ENCODE measurements at places on chromosomes 16 and 17.

- no peak for DNase-seq
These were observed 70.9 kb upstream of the SALL1 start for GRCh38 chr16:51222016-51222415.

DNA sequence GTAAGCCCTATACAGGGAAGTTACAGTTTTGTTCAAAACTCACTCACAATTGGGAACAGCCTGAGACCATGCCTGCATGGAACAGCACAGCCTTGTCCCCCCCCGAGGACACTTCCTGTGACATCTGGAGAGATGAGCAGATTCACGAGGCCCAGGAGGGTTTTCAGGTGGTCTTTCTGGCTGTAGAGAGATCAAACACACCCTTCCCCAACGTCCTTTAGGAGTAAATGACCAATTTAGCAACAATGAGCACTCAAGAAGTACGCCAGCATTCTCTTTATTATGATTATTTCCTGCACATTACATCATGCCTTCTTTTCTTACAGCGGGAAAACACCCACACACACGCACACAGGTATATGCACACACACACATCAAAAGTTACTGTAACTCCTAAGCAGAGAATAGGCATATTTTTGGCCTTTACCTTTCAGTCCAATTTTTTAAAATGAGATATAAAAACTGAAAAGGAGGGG lies 39.0 kb downstream of the ADCY9 start:
- peak; percentile 32 for DNase-seq

DNA sequence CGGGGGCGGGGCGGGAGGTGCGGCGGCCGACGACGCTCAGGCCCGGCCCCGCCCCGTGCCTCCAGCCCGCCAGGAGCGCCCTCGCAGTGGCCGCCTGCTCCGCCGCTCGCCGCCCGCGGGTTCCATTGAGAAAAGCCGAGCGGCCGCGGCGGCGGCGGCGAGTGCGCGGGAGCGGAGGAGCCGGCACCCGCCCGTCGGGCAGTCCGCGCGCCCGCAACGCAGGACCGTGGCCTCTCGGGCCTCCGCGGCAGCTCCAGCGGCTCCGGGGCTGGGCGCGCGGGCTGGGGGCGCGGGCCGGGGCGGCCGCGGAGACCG lies at the start of gene ZFPM1:
Gene ZFPM1 (plus strand): TSS at position 64 of the 315 bp plus-strand sequence. CDS start 359 bp downstream, outside the sequence.
- no peak for DNase-seq

DNA sequence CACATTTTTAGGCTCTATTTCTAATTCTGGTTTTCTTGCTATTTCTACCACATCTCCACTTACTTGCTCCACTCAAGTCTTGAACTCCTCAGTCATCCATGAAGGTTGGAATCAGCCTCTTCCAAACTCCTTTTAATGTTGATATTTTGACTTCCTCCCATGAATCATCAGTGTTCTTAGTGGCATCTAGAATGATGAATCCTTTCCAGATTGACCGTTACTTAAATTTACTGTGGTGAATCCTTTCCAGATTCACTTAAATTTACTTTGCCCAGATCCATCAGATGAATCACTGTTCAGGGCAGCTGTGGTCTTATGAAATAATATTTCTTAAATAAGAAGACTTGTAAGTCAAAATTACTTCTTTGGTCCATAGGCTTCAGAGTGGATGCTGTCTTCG lies 32.4 kb downstream of the CLTC start:
- peak; percentile 49 for DNase-seq

DNA sequence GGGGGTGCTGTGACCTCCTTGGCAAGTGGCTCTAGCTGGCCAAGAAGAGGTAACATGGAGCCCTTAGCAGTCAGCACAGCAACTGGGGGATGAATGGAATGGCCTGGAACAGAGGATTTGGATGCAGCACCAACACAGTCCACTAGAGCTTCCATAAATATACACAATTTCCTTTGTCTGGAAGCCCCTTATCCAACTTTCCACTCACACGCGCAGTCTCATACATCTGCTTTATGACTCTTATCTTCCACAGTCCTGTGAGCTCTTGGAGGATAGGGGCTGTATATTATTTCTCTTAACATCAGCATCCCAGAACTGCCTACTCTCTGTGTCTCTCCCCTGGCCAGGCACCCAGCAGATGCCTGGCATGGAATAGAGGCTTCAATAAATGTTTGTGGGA lies 235.6 kb upstream of the MAF start:
- DNase-seq = no peak

GRCh38 chr17:64492481-64493109 lies 4.3 kb downstream of the POLG2 start:
- no peak for DNase-seq

DNA sequence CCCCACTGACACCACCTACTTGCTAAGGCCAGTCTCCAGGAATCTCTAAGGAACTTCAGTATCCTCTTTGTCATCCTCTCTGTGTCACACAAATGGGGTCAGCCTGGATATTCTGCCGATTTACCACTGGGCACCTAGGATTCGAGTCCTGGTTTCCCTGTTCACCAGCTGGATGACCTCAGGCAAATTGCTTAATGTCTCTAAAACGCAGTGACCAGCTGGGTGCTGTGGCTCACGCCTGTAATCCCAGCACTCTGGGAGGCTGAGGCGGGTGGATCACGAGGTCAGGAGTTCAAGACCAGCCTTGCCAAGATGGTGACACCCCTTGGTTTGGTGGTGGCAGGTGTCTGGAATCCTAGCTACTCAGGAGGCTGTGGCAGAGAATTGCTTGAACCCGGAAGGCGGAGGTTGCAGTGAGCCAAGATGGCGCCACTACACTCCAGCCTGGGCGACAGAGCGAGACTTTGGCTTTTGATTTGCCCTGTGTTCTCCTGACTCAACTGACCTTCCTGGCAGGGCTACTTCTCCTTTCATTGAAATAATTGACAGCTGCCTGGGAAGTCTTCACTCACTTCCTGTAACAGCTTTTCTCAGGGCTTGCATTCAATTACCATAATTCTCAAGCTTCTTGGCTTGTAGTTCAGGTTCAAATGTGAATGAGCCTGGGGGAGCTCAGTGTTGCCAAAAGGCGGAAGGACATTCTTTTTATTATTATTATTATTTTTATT lies 15.4 kb downstream of the SYCE1L start:
- no peak for DNase-seq

DNA sequence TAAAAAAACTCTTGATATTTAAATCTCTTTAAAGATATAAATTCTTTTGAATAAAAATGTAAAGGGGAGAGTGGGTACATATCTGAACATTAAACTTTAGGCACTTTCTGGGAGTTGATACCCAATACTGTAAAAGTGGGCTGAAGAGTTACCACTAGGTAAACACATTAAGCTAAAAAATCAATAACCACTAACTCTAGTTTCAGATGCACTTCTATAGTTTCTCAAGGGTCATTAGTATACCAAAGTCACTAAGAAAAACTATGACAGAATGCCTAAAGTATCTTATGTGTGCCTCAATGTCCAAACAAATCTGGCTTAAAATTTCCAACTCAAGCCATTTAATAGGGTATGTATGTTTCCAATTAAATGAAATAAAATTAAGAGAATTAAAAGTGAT lies 13.1 kb upstream of the CFDP1 start:
- DNase-seq = no peak

DNA sequence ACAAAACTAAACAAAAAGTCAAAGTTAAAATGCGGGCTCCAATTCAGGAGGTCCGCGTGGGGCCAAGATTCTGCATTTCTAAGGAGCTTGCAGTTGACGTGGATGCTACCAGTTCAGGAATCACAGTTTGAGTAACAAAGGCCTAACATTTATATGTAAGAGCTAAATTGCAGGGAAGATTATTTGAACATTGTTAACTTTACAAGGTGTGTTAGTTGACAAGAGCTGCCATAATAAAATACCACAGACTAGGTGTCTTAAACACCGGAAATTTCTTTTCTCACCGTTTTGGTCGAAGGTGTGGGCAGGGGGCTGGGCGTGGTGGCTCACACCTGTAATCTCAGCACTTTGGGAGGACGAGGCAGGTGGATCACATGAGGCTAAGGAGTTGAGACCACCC lies 24.8 kb upstream of the CMIP start:
- DNase-seq = no peak

GRCh38 chr17:55168958-55169687 lies 95.6 kb upstream of the HLF start:
- no peak for DNase-seq

DNA sequence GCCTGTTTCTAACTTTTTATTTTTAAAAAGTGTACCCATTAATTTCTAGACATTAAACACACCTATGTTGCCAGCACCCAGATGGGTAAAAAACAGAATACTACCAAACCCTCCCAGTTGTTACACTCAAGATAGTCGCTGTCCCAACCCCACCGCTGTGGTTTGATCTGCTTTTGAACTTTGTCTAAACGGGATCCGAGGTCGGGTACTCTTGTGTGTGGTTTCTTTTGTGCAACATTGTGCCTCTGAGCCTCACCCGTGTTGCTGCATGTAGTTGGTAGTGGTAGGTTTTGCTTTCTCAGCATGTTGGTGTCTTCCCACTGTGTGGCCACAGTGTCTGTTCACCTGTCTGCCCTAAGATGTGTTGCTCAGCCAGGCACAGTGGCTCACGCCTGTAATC lies 4.3 kb downstream of the KLHL36 start:
- no peak for DNase-seq

- DNase-seq = no peak
These were observed 49.4 kb downstream of the MYH10 start for GRCh38 chr17:8580952-8581658.

GRCh38 chr16:22300427-22301071 lies 3.3 kb downstream of the POLR3E start:
- peak; percentile 46 for DNase-seq

GRCh38 chr17:77404812-77405581 lies 264.2 kb downstream of the SEC14L1 start:
- DNase-seq = peak; percentile 76

DNA sequence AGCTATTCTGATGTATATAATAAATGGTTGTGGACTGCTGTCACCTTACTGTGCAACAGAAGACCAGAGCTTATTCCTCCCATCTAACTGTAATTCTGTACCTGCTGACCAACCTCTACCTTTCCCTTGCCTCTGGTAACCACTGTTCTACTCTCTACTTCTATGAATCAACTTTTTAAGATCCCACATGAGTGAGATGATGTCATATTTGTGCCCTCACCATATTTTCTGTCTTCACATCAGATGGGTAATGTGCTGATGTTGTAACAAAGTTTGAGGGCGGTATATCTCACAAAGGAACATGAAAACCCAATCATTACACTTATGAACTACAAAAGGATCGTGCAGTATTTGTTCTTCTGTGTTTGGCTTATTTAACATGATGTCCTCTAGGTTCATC lies 16.8 kb downstream of the BRD7 start:
- no peak for DNase-seq

All from fibroblast of upper back skin (primary cell).